ENCODE measurements at places on chromosomes 3 and 15.
A peak's percentile ranks its signal among the peaks of the same experiment; 100 is the strongest.

DNA sequence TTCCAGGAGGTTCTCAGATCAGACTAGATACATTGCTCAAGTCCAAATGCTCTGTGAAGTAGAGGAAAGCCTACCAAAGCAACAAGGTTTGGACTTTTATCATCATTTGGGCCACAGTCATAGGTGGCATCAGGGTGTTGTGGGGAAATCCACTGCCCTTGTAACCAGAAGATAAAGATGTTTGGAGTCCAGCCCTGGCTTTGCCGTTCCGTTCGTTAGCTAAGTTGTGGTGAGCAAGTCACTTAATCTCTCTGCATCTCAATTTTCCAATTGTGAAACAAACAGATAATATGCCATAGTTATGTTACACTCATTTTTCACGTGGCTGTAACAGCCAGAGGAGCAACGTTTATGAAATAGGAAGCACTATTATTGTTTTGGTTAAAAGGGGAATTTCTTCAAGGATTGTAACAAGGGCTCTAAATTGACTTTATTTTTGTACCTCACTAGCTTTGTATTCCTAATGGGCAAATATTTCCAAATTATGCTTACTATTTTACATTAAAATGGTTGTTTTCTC, 125.6 kb downstream of the CD47 start:
- no peak overlapping the region for H3K4me3 ChIP-seq
- no peaks in the 10 kb centered on the region for H3K36me3 ChIP-seq
- peaks cover 8% of the 10 kb centered on the region for H3K4me1 ChIP-seq
- no peak overlapping the region for H3K27ac ChIP-seq
- DNase-seq: no peak
- H3K27me3 ChIP-seq: no peaks in the 10 kb centered on the region

GRCh38 chr3:29373131-29373680, 92.3 kb downstream of the RBMS3 start:
- no peaks in the 10 kb centered on the region for H3K4me1 ChIP-seq
- H3K27ac ChIP-seq: no peak overlapping the region
- no peaks in the 10 kb centered on the region for H3K27me3 ChIP-seq
- no peak for DNase-seq
- H3K4me3 ChIP-seq: no peak overlapping the region
- H3K36me3 ChIP-seq: no peaks in the 10 kb centered on the region

DNA sequence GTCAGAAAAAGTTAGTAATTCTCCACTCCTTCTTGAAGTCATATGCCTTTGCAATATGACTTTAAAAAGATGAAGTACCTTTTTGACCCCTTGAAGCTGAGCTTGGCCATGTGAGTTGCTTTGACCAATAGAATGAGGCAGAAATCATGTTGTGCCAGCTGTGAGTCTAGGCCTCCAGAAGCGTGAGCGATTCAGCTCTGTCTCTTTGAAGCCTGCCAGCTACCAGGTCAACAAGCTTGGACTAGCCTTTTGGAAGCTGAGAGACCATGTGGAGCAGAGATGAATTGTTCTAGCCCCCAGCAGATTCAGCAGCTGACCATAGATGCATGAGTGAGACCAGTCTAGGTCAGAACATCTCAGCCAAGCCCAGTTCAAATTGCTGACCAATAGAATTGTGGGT, 69.8 kb upstream of the EOMES start:
- H3K27ac ChIP-seq: no peak overlapping the region
- no peaks in the 10 kb centered on the region for H3K36me3 ChIP-seq
- no peak overlapping the region for H3K4me3 ChIP-seq
- no peaks in the 10 kb centered on the region for H3K4me1 ChIP-seq
- H3K27me3 ChIP-seq: no peaks in the 10 kb centered on the region
- DNase-seq: no peak

DNA sequence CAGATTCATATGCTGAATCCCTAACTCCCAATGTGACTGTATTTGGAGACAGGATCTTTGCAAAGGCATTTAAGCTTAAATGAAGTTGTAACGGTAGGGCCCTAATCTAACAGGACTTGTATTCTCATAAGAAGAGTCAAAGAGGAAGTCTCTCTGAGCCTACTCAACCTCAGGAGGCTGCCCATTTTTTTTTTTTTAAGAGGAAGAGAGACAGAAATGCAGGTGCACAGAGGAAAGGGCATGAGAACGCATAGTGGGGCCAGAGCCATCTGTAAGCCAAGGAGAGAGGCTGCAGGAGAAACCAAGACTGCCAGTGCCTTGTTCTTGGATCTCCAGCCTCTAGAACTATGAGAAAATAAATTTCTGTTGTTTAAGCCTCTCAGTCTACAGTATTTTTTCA, 28.4 kb downstream of the ZNF860 start:
- no peaks in the 10 kb centered on the region for H3K36me3 ChIP-seq
- no peaks in the 10 kb centered on the region for H3K4me1 ChIP-seq
- DNase-seq: no peak
- H3K27me3 ChIP-seq: no peaks in the 10 kb centered on the region

DNA sequence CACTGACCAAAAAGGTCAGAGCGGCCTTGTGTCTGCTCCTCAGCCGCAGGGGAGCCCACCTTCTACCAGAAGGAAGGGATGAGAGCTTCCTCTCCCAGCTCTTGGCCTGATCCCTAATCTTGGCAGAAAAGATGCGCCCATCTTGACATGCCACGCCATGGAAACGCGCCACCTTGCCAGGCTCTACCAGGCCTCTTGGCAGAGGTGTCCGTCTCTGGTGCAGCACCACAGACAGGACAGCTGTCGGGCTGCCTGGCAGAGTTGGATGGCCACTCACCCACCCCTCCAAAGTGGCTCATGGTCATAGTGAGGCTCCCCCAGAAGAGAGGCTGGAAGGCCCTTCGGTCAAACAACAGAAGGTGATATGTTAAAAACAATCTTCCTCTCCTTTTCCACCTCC, 105.2 kb downstream of the LIPC start:
- H3K36me3 ChIP-seq: no peaks in the 10 kb centered on the region
- H3K27me3 ChIP-seq: no peaks in the 10 kb centered on the region
- no peak for DNase-seq
- H3K4me1 ChIP-seq: no peaks in the 10 kb centered on the region

GRCh38 chr15:93152360-93152759, 63.3 kb upstream of the RGMA start:
- DNase-seq: no peak
- H3K27ac ChIP-seq: peak overlapping the region; percentile 10
- no peaks in the 10 kb centered on the region for H3K27me3 ChIP-seq
- H3K36me3 ChIP-seq: no peaks in the 10 kb centered on the region
- peaks cover 32% of the 10 kb centered on the region for H3K4me1 ChIP-seq

DNA sequence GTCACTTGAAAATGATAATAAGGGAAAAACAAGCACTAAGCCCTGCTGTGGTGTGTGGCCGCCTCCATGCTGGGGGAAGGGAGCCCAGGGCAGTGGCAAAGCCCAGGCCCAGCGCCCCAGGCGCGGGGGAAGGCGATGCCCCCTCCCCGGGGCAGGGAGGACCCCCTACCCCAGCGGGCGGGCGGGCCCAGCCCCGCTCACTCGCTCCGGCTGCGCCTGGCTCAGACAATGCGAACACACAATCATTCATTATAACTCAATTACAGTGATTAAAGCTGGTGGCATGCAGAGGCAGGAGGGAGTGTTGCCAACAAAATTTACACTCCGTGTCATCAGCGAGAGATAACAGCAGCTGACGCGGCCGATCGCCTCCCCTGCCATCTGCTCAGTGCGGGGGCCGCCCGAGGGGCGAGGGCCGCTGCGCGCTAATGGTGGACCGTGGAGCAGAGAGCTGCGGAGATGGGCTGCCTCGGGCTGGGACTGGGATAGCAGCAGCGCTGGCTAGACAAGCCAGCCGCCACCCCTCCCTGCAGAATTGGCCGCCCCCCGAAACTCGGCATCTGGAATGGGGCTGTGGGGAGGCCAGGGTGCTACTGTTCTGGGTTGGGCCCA, 64.1 kb downstream of the TLE3 start:
- peak; percentile 93 for DNase-seq
- no peaks in the 10 kb centered on the region for H3K36me3 ChIP-seq
- H3K4me3 ChIP-seq: no peak overlapping the region
- peaks cover 12% of the 10 kb centered on the region for H3K27me3 ChIP-seq

GRCh38 chr3:133448478-133449122, 48.7 kb downstream of the BFSP2 start:
- no peaks in the 10 kb centered on the region for H3K36me3 ChIP-seq
- no peak for DNase-seq
- no peak overlapping the region for H3K4me3 ChIP-seq
- no peaks in the 10 kb centered on the region for H3K27me3 ChIP-seq
- H3K4me1 ChIP-seq: peaks cover 8% of the 10 kb centered on the region
- H3K27ac ChIP-seq: no peak overlapping the region

- H3K4me3 ChIP-seq: no peak overlapping the region
- peaks cover 3% of the 10 kb centered on the region for H3K36me3 ChIP-seq
- no peak for DNase-seq
- H3K27ac ChIP-seq: no peak overlapping the region
- peaks cover 40% of the 10 kb centered on the region for H3K4me1 ChIP-seq
- no peaks in the 10 kb centered on the region for H3K27me3 ChIP-seq
Observed at GRCh38 chr15:62455441-62455921, 290.4 kb upstream of the C2CD4B start.

DNA sequence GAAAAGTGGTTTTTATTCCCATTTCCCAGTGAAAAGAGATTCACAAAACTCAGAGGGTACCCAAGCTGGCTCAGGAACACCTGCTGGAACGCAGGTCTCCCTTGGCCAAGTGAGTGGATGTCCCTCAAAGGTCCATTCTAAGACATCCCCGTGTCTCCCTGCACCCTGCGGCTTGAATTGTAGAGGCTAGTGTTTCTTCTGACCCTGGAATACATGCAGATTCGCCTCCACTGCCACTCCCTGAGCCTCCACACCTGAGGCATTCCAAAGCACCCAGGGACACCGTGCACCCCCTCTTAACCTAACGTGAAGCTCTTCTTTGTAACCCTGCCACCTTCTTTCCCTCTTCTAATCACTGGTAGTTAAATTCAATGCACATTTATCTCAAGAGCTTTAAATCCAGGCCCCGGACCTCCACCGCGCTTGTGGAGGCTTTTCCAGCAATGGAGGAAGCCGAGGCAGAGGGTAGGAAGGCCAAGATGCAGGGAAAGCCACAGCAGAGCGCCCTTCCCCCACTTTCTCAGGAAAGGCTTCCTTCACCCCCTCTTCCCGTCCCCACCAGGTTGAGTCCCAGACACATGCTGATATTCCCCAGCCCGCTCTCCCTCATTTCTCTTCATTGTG, 590 bp upstream of the ITGA11 start:
- peaks cover 44% of the 10 kb centered on the region for H3K27me3 ChIP-seq
- H3K27ac ChIP-seq: no peak overlapping the region
- no peak overlapping the region for H3K4me3 ChIP-seq
- DNase-seq: no peak
- no peaks in the 10 kb centered on the region for H3K36me3 ChIP-seq

DNA sequence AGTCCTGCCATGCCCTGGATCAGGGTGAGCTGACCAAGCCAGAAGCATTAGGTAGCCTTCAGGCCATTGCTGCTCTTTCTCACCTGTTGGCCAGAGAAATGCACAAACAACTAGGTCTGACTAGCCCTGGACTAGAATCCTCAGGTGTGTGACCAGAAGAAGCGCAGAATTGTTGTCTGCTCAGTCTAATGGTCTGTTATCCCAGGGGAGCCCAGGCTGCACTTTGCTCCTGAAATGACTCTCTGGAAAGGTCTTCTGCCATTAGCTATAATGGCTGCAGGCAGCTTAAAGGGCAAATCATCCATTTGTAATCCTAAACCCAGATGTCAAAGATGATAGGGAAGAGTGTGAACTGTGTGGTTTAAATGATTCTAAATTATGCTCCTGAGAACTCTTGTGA, 246.1 kb downstream of the NFKBIZ start:
- H3K27ac ChIP-seq: no peak overlapping the region
- no peaks in the 10 kb centered on the region for H3K36me3 ChIP-seq
- DNase-seq: no peak
- H3K4me3 ChIP-seq: no peak overlapping the region
- no peaks in the 10 kb centered on the region for H3K4me1 ChIP-seq
- no peaks in the 10 kb centered on the region for H3K27me3 ChIP-seq

- H3K27ac ChIP-seq: no peak overlapping the region
- no peak overlapping the region for H3K4me3 ChIP-seq
- H3K27me3 ChIP-seq: no peaks in the 10 kb centered on the region
- H3K36me3 ChIP-seq: no peaks in the 10 kb centered on the region
Observed at GRCh38 chr15:86327230-86327865, 247.7 kb downstream of the AGBL1 start.

DNA sequence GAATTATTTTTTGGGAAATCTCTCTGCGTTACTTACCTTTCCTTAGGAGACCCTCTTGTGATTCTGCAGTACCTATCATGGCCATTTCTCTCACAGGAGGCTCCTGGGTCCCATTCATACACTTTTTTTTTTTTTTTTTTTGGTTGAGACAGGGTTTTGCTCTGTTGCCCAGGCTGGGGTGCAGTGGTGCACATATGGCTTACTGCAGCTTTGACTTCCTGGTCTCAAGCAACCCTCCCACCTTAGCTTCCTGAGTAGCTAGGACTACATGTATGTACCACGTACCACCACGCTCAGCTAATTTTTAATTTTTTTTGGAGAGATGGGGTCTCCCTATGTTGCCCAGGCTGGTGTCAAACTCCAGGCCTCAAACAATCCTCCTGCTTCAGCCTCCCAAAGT, 36.1 kb downstream of the TRAK1 start:
- no peak for DNase-seq
- no peak overlapping the region for H3K27ac ChIP-seq
- peaks cover 11% of the 10 kb centered on the region for H3K4me1 ChIP-seq
- no peak overlapping the region for H3K4me3 ChIP-seq

- H3K27ac ChIP-seq: no peak overlapping the region
- DNase-seq: peak; percentile 58
Observed at GRCh38 chr3:53219895-53220483, 35.8 kb downstream of the TKT start.

- H3K4me3 ChIP-seq: no peak overlapping the region
- H3K4me1 ChIP-seq: no peaks in the 10 kb centered on the region
- DNase-seq: peak; percentile 43
- H3K36me3 ChIP-seq: no peaks in the 10 kb centered on the region
- H3K27ac ChIP-seq: no peak overlapping the region
Observed at GRCh38 chr3:62035402-62036057, 337.8 kb downstream of the FEZF2 start.

DNA sequence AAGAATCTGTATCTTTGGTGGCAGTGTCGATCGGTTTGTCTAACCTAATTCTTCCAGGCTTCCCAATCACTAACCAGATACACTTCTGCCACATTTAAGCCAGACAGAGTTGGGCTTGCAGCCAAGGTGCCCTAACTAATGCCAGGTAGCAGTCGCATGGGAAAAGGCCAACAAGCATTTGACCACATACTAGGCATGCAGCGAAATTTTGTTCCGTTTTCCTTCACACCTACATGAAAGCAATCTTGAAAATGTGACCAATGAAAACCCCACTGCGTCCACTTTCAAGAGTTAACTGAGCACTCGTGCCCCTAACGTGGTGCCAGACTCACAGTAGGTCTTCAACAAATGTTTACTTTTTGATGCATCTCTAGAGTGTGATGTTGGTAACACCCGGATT, 192.2 kb upstream of the TPM1 start:
- DNase-seq: no peak
- H3K27me3 ChIP-seq: no peaks in the 10 kb centered on the region
- H3K4me1 ChIP-seq: peaks cover 4% of the 10 kb centered on the region
- H3K27ac ChIP-seq: no peak overlapping the region

DNA sequence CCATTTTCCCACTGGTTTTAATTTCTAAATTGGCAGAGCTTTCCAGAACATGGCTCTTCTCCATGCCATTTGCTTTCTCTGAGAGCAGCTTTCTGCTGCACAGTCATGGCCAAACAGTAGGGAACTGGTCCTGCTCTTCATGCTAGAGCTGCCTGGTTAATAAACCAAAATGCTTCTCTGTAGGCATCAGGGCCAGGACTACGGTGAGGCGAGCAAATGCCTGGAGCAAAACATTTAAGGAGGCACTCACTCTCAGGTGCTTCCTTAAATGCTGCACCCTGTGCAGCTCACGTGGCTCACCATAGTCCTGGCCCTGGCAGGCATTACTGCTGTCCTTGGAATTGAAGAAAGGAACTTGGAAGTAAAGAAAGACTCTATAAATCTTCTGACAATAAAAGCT, 48.5 kb upstream of the PPP2R3A start:
- DNase-seq: no peak
- H3K27ac ChIP-seq: no peak overlapping the region
- no peaks in the 10 kb centered on the region for H3K36me3 ChIP-seq

Data from spinal cord (tissue), 10 donors.